Left ventricle myocardium inferior (tissue), 1 donor: ENCODE measurements at places on chromosomes 12 and 14. TPM values are rescaled to one million over a fixed set of nuclear protein-coding genes. Genes with fewer than 3 reads are reported as not detected.

DNA sequence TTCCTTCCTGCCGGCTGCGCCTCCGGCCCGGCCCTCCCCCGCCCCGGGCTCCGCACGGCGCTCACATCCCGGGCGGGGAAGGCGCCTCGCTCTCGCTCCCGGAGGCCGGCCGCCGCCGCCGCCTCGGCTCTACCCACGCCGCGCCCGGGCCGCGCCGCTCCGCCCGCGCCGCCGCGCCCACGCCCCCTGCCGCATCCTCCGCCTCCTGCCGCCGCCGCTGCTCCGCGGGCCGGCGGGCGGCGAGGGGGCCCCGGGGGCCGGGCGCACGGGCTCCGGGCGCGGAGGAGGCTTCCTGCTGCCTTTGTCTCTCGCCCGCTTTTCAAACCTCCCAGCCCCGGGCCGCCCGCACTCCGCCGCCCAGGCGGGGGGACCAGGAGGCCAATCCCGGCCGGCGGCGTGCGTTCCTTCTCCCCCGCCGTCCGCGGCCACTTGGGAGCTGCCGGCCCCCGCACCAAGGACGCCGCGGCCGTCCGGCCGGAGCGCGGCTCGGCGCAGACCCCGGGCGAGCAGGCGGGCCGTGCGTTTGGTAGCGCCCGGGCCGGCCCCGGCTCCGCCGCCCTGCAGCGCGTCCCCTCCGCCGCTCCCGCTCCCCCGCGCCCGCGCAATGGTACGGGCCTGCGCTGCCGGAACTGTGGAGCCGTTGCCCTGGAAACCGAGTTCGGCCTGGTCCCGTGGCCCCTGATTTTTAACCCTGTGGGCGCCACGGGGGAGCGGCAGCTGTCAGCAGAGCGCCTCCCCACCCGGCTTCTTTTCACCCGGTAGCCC is at the start of gene FBXL14:
Gene FBXL14 (minus strand): TSS at position 321 of the 765 bp plus-strand sequence. CDS start 515 bp downstream, outside the sequence.
- DNase-seq: peak; percentile 92

FOXG1 gene
- total RNA-seq: not detected

DNA sequence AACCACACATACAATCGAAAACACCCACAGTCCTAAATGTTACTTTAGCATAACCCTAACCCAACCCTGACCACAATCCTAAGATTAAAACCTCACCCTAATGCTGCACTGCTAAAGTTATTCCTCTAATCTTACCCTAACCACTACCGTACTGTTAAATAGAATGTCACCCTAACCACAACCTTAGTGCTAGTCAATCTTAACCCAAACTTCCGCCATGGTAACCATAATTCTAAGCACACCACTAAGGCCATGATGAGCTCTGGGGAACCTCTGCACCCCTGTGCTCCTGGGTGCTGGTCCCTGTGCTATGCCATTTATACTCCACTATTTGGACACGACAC is 38.0 kb downstream of the LTBP2 start:
- no peak for DNase-seq

PRKD1 gene
- 3.1 TPM for total RNA-seq

DNA sequence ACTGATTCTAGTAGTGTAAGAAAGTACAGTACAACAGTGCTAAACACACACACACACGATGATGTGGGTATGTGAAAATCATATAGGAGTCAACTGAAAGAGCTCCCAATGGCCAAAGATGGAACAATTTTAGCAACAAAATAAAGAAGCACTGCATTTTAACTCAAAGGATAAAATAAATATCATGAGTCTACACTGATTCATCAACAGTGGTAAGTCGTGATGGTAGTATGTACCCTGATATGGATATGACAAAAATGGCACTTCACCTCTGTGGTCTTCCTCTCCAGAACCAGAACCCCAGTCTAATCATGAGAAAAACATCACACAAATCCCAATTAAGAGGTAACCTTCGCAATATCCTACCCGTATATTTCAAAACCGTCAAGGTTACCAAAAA is 41.4 kb upstream of the TBPL2 start:
- no peak for DNase-seq

GRCh38 chr12:12759234-12759915 is 26.1 kb upstream of the APOLD1 start:
- DNase-seq: no peak

- DNase-seq: no peak
These were observed 23.0 kb upstream of the HECTD1 start for GRCh38 chr14:31230573-31230958.

- peak; percentile 9 for DNase-seq
These were observed 331.7 kb downstream of the TMEM121 start for GRCh38 chr14:105857826-105858675.

DIO3 gene
- total RNA-seq: not detected

CLEC2A gene
- total RNA-seq: not detected

APOF gene
- not detected for total RNA-seq

DNA sequence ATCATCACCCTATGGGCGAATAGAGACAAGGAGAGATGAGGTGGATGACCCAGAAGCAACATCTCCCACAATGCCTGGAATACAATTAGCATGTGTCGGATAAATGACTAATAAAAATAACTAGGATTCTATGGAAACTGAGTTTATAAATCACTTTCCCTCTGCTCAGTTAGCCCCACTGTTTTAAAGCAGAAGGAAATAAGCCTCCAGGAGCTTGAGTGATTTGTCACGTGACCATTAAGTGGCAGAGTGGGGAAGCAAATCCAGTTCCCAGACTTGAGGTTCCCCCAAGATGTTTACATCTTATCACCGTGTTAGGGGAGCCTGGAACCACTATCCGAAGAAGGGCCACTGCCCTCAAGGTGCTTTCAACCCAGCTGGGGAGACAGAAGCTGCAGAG is 136.5 kb upstream of the CCND2 start:
- no peak for DNase-seq

WNT1 gene
- not detected for total RNA-seq

DNA sequence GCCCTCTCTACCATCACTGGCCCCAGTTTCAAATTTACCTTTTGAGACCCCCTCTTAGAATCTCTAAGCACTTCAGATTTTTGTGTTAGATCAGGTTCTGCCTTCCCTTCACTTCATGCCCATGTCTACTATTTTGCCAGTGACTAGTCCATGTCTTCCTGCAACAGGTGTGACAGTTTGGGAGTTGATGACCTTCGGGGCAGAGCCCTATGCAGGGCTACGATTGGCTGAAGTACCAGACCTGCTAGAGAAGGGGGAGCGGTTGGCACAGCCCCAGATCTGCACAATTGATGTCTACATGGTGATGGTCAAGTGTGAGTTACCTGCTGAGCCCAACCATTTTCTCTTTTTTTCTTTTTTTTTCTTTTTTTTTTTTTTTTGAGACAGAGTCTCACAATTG is 5.8 kb upstream of the PA2G4 start:
- DNase-seq: no peak

- DNase-seq: no peak
These were observed 1445.8 kb upstream of the FLRT2 start for GRCh38 chr14:84084056-84084630.

DNA sequence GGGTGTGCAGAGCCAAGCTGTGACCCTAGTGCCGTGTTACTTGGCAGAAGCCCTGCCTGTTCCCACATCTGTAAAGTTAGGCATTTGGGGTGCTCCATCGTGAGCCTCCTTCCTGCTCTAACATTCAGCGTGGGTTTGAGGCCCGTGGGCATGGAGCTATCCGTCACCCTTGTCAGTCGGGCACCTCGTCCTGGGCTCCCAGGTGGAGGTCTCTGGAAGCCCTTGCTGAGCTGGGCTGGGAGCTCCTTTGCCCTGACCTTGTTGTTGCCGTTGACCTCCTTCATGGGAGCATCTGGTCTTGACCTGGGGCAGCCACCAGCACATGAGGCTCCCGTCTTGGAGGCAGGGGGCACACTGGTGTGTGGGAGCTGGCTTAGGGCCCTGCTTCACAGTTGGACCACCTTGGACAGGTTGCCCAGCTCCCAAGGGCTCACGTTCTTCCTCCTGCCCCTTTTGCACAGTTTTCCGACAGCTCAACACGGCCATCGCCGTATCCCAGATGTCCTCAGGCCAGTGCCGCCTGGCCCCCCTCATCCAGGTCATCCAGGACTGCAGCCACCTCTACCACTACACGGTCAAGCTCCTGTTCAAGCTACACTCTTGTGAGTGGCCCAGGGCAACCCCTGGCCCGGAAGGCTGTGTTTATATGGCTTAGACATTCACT is 18.5 kb downstream of the HIP1R start:
- DNase-seq: no peak

TMEM132D gene
- total RNA-seq: not detected

GRCh38 chr12:94073441-94074051 is 74.8 kb upstream of the PLXNC1 start:
- peak; percentile 54 for DNase-seq

RND1 gene
- 0.47 TPM for total RNA-seq

ZFHX2 gene
- total RNA-seq: 0.74 TPM

DNA sequence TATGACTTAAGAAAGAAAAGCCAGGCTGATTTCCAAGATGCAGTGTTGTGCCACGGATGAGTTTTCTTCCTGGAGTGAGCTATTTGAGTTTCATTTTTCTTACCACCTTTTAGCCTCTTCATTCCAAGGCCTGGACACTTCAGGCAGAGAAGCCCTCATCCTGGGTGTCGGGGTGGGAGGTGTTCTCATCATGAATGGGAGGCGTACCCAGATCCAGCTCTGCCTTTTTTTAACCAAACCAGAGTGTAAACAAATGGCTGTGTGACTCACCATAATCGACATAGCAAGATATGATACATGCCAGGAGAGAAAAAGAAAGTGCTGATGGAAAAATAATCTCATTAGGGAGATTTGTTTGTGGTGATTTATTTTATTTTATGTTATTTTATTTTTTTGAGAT is 79.9 kb downstream of the ARF6 start:
- no peak for DNase-seq

GRCh38 chr12:25557830-25558436 is 4.8 kb upstream of the LMNTD1 start:
- no peak for DNase-seq

GRCh38 chr14:98748966-98749365 is 523.0 kb downstream of the BCL11B start:
- no peak for DNase-seq

- DNase-seq: no peak
These were observed 103.7 kb upstream of the NUDT4 start for GRCh38 chr12:93273834-93274564.

KCNMB4 gene
- 1.4 TPM for total RNA-seq
